T follicular helper cell (primary cell): ENCODE measurements at places on chromosomes 3 and 15.

GRCh38 chr15:71914092-71914491 is 103.7 kb downstream of the NR2E3 start:
- DNase-seq: no peak

DNA sequence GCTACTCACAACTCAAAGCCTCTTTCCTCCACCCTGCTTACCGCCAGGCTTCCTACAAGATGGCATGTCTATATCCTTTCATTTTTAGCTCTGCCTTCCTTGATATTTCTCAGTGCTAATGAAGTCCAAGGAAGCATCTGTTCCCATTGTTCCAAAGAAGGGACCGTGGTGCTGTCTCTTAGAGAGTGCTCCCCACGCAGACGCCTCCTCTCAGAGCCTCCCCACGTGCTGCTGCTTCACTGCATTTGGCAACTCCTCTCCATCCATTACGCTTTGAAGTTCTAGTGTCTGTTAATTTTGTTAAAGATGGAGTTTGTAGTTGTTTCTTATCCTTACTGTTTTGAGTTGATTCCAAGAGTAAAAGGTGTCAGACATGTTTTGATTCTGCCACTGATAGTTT is 26.2 kb downstream of the GNB4 start:
- no peak for DNase-seq

DNA sequence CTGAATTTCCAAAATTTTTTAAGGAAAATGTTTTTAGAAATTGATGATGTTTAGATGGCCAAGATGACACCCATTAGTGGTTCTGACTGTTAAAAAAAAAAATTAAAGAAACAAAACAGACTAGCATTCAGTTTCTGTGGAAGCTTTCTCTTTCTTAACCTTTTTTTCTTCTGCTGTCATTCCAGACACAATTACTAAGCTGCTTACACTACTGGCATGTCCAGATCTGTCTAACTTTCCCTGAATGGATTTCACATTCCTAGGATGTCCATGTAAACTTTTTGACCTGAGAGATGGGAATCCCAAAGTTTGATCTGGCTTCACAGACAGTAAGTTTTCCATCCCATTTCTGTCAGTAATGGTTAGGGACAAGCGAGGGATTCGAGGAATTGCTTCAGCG is 10.3 kb upstream of the MTMR10 start:
- DNase-seq: no peak

GRCh38 chr3:9780458-9780812 is 10.7 kb upstream of the CAMK1 start:
- no peak for DNase-seq

DNA sequence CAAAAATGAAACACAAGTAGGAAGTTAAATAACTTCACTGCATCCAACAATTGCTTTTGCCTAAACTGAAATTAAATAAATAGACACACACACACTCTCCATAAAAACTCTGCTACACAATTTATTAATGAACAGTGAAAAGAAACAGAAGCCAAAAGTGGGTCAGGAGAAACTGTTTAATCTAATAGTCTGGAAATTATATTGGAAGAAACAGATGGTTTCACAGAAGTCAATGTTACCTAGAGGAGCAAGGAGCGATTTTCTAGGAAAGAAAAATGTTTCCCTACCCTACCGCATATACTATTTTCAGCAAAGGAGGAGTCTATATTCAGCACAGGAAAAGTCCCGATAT is 32.0 kb downstream of the RFTN1 start:
- DNase-seq: no peak

- no peak for DNase-seq
Measured at GRCh38 chr3:73546961-73547360, 77.8 kb downstream of the PDZRN3 start.

DNA sequence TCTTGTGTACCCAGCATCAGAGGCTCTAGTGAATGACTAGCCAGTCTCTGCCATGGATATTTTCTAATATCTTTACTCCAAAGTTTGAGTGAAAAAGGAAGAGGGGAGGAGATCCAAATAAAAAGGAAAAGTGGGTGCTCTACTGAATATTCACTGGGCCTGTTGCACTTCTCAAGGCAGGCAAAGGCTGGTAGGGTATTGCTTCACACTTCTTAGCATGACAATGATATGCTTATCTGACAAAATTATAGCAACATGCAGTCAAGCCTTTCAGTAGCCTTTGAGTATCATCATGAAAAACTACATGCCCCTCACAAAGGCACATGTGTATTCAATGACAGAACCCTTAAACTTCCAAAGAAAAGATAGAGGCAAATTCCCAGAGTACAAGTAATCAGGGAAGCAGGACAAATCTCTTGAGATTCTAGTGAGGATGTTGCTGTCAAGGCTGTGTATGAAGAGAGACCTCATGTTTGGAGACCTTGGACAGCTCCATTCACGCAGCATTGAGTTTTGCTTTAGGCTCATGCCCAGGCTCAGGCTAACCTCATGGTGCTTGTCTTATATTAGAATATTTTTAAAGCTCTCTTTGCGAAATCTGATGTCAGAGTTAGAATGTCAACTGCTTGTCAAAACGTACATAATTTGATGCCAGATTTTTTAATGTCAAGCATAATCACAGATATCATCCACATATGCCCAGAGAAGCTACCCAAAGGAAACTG is 506.9 kb downstream of the OCA2 start:
- no peak for DNase-seq

DNA sequence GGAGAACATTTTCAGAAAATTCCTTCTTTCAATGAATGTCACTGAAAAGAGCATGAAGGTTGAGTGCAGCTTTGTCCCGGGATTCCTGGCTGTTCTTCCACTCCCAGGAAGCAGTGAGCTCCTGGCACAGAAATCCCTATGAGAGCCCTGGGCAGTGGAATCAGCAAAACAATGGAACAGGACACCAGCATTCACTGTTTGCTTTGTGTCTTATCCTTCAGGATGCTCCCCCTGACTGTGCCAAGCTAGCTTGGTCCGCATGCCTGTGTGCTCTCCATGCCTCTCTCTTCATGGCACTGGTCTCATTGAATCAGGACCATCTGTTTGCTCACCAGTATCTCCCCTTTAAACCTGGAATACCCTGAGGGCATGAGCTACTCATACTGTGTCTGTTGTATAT is 102.0 kb upstream of the GADL1 start:
- DNase-seq: no peak
